Activated CD4-positive, alpha-beta memory T cell treated with anti-CD3 and anti-CD28 coated beads, Interleukin-2, amount 10 ng/mL, durations not matched to agents 7 days and 5 days (primary cell): ENCODE measurements at places on chromosomes 12 and 14. TPM values are rescaled to one million over a fixed set of nuclear protein-coding genes. Genes with fewer than 3 reads are reported as not detected.
A peak's percentile ranks its signal among the peaks of the same experiment; 100 is the strongest.

GRCh38 chr12:22366181-22366580 is 31.7 kb upstream of the ST8SIA1 start:
- H3K36me3 ChIP-seq: peaks cover 3% of the 10 kb centered on the region
- H3K4me3 ChIP-seq: no peak overlapping the region
- H3K4me1 ChIP-seq: no peaks in the 10 kb centered on the region
- H3K27ac ChIP-seq: no peak overlapping the region
- H3K27me3 ChIP-seq: no peaks in the 10 kb centered on the region

GRCh38 chr12:105352052-105352451 is 21.6 kb downstream of the C12orf75 start:
- peak overlapping the region; percentile 9 for H3K27ac ChIP-seq
- no peak for DNase-seq
- H3K4me1 ChIP-seq: peaks cover 59% of the 10 kb centered on the region
- H3K27me3 ChIP-seq: no peaks in the 10 kb centered on the region
- no peak overlapping the region for H3K4me3 ChIP-seq

DNA sequence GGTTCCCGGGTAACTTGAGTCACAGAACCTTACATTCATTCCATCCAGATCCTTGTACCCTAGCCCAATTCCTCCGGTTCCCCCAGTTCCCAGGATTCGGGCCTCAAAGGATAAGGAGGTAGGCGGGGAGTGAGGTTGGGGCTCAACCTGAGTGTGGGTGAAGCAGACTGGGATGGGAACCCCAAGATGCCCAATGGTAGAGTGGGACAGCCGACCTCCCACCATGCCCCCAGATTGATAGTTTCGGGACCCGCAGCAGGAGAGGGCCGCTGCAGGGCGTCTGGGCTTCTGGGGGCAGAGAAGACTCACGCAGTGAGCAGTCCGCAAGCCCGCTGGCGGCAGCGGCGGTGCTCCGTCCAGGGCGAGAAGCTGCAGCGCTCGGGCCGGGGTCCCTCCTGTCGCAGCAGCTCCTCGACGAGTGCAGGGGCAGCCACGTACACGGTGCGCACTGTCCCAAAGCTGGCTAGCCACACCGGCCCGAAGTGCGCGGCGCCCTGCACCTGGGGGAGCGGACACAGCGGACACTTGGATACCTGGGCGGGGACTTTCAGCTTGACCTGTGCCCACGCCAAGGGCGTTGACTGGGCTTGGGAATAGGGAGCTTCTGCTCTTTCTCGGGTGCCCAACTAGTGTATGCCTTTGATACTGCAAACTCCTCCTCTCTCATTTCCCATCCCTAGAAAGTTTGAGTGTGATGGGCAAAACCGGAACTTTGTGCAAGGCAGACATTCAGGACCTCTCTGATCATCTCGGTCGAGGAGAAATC is 997 bp downstream of the CYP27B1 start:
- H3K4me1 ChIP-seq: peaks cover 37% of the 10 kb centered on the region
- peak overlapping the region; percentile 85 for H3K4me3 ChIP-seq
- DNase-seq: no peak
- peaks cover 3% of the 10 kb centered on the region for H3K36me3 ChIP-seq

DNA sequence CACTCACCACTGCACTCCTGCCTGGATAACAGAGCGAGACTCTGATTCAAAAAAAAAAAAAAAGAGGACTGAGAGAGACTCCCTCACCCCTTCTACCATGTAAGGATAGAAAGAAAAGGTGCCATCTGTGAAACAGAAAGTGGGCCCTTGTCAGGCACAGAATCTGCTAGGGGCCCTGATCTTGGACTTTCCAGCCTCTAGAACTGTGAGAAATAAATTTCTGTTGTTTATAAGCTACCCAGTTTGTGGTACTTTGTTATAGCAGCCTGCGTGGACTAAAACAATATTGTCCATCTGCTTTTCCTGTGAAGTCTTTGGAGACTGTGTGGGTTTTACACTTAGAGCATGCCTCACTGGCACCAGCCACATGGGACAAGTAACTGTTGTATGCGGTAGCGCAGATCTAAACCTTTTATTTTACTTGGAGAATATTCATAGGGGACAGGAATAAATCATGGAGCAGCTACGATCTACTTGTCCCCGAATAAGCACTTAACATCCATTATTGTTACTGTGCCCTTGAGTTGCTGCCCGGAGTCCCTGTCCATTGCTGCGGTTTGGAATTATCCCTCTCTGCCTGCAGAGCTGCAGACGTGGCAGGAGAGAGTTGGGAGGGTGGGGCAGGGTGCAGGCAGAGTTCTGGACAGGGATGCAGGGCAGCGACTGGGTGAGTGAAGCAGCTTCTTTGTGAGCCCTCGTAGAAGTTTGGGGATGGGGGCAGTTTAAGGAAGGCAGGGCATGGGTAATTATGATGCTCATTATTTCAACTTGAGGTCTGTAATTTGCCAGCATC is 52.4 kb upstream of the STON2 start:
- no peak overlapping the region for H3K27ac ChIP-seq
- peaks cover 21% of the 10 kb centered on the region for H3K27me3 ChIP-seq
- no peak for DNase-seq
- H3K36me3 ChIP-seq: no peaks in the 10 kb centered on the region
- peaks cover 5% of the 10 kb centered on the region for H3K4me1 ChIP-seq

Gene NEK9
- 77.3 TPM for total RNA-seq

- no peak overlapping the region for H3K4me3 ChIP-seq
- DNase-seq: no peak
- no peak overlapping the region for H3K27ac ChIP-seq
- H3K27me3 ChIP-seq: peaks cover 24% of the 10 kb centered on the region
- peaks cover 23% of the 10 kb centered on the region for H3K4me1 ChIP-seq
Measured at GRCh38 chr14:72485695-72486094, 408.2 kb downstream of the DPF3 start.

- H3K4me1 ChIP-seq: peaks cover 15% of the 10 kb centered on the region
- H3K27ac ChIP-seq: no peak overlapping the region
- DNase-seq: no peak
- no peaks in the 10 kb centered on the region for H3K27me3 ChIP-seq
- no peak overlapping the region for H3K4me3 ChIP-seq
- no peaks in the 10 kb centered on the region for H3K36me3 ChIP-seq
Measured at GRCh38 chr12:68356060-68356695, 24.0 kb upstream of the MDM1 start.

Gene SLC17A8
- total RNA-seq: not detected

DNA sequence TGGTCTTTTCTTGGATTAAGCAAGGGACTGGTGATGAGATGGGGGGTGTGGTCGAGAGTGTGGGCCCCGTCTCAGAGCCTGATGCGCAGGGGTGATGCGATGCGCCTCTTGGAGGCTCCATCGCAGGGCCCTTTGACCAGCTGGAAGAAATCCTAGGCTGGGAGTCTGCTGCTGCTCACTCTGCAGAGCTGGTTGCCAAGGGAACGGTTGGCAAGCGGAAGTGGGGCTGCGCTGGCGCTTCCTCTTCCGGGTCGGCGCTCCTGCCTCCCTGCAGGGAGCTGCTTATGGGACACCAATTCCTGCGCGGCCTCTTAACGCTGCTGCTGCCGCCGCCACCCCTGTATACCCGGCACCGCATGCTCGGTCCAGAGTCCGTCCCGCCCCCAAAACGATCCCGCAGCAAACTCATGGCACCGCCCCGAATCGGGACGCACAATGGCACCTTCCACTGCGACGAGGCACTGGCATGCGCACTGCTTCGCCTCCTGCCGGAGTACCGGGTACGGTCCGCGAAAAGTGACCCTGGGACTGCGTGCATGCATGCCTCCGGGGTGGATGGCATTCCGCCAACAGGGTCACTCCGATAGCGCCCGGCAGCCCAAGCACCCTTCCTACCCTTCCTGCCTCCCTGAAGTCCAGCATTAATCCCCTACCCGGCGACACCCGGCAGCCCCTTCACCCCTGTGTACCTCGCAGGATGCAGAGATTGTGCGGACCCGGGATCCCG is at the start of gene MYG1:
MYG1 (plus strand) TSS at position 242 of the 727 bp plus-strand sequence; CDS start at position 285, 43 bp downstream.
- H3K4me1 ChIP-seq: peaks cover 79% of the 10 kb centered on the region
- peaks cover 61% of the 10 kb centered on the region for H3K36me3 ChIP-seq
- peak; percentile 92 for DNase-seq
- peak within 1 kb of the TSS; percentile 83 for H3K27ac ChIP-seq

Gene C14orf132
- total RNA-seq: 1.2 TPM

Gene SPTSSA
- total RNA-seq: 14.0 TPM

GRCh38 chr12:78018171-78018910 is 187.6 kb downstream of the NAV3 start:
- no peaks in the 10 kb centered on the region for H3K27me3 ChIP-seq
- no peak overlapping the region for H3K4me3 ChIP-seq
- no peak for DNase-seq
- H3K36me3 ChIP-seq: no peaks in the 10 kb centered on the region
- no peak overlapping the region for H3K27ac ChIP-seq

DNA sequence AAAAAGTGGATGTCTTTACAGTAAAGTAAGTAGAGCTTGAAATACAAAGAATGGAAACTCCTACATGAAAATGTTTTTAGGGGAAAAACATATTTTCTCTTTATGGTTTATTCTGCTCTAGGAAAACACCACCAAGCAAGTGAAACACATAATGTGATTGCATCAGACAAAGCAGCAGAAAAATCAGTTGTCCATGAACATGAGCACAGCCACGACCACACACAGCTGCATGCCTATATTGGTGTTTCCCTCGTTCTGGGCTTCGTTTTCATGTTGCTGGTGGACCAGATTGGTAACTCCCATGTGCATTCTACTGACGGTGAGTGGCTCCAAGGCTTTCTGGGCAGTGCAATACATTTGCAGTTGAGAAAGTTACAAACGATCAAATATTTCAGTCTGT is 42.6 kb upstream of the PLEKHD1 start:
- DNase-seq: no peak
- peaks cover 41% of the 10 kb centered on the region for H3K36me3 ChIP-seq
- no peaks in the 10 kb centered on the region for H3K27me3 ChIP-seq
- peaks cover 2% of the 10 kb centered on the region for H3K4me1 ChIP-seq
- H3K27ac ChIP-seq: no peak overlapping the region
